ENCODE measurements at places on chromosomes 7 and 10. TPM values are rescaled to one million over a fixed set of nuclear protein-coding genes. Genes with fewer than 3 reads are reported as not detected.

- DNase-seq: peak; percentile 94
These were observed 154.4 kb upstream of the AKR1E2 start for GRCh38 chr10:4671451-4672145.

DNA sequence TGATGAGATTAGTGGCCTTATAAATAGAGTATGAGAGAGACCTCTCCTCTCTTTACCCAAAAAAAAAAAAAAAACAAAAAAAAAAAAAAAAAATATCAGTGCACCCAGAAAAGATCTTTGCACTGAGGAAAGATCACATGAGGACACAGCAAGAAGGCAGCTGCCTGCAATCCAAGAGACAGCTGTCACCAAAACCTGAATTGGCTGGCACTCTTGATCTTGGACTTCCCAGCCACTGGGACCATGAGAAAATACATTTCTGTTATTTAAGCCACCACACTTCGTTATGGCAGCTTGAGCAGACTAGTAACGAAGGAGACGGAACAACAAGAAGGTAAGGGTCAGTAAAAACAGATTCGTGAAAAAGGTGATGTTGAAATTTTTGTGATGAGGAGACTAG, 47.0 kb downstream of the TMEM106B start:
- no peak for DNase-seq

DNA sequence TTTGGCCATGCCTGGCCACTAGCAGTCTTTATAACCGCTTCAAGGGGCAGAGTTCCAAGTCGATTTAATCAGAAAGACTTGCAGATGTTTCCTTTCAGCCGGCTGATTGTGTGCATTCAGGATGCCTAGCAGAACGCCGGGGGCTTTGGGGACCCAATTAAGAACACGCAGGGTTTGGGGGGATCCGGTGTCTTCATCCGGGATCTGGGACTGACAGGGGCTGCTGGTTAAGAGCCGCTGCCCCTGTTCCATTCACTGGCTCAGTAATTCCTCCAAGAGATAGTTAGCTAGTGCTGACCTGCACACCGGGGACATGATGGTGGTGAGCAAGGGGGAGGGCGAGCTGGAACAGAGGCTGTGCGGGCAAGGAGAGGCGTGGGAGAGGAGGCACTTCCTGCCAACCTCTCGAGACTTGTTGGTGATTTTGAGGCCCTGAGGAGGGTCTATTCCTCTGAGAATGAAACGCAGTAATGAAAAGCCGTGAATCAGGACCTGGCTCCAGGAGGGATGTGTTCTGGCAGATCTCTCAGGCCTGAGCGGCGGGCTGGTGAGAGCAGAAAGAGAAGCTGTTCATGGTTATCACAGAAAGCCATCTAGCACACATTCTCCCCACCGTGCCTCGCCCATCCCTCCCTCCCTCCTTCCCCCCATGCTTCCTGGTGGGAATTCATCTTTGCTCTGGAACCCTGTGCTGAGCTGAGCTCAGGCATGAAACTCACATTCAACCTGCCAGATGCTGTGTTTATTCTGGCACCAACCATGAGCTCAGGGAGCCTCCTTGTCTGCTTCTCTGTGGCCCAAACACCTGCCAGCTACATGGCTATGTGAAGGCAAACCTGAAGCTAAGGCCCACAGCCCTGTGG, 152.0 kb downstream of the CCDC3 start:
- DNase-seq: peak; percentile 43

DNA sequence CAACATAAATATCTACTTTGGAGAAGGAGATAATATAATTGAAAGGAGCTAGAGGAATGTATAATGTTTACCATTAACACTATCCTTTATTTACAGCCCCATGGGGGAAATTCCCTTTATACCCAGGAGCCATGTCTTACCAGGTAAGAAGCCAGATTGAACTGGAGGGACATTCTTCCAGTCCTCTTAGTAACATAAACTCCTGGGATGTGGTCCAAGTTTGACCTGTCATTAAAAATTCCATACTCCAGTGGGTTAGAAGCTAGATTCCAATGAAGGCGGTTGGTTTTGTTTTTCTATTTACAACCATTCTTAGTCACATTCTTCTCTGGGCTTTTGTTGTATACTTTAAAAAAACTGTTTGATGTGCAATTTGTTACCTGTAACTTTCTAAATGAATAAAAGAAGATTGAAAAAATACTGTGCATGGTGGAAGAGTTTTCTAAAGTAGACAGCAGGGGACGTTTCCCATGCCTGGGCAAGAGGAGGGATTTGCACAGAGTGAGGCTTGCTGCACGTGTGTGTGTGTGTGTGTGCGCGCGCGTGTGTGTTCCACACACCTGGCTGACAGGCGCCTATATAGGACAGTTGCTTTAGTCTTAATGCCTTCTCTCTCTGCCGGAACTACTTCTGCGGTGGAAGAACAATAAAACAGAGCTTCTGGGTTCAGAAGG, 2.0 kb downstream of the PLCE1 start:
- peak; percentile 45 for DNase-seq

COMMD3 gene
- total RNA-seq: 70.6 TPM

DNA sequence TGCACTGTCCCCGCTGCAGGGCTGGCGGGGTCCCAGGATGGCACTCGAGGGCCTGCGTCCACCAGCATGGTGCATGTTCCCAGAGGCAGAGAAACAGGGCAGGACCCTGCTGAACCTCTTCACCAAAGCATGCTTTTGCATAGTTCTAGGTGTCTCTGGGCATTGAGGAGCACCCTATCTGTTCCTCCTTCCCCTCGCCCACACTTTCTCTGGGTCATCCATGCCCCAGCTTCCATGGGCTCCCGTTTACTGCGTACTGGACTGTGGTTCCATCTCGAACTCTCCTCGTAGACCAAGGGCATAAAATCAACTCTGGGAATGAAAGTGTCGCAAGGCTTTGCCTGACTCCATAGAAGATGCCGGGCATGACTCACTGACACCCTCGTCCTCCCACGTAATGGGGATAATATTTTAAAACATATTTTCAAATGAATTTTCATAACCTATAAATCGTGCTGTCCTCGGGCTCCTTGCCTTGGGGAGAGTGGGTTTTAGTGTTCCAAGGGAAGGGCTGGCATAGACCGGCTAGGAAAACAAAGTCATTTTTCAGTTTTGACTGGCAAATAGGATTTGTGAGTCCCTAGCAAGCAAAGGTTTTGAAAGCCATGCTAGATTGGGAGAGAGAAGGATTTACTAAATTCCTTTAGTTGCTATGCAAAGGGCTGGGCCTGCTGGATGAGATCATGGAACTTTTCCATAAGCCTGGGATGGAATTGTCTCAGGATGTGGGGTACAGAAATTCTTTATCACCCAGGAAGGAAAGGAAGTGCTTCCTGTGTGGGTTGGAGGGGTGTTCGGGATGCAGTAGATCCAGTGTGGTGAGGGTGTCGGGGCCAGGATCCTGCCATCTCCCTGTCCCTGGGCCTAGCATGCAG, 498.7 kb upstream of the MKI67 start:
- DNase-seq: no peak

EVX1 gene
- total RNA-seq: not detected
